ENCODE measurements at places on chromosomes 7 and 10.

DNA sequence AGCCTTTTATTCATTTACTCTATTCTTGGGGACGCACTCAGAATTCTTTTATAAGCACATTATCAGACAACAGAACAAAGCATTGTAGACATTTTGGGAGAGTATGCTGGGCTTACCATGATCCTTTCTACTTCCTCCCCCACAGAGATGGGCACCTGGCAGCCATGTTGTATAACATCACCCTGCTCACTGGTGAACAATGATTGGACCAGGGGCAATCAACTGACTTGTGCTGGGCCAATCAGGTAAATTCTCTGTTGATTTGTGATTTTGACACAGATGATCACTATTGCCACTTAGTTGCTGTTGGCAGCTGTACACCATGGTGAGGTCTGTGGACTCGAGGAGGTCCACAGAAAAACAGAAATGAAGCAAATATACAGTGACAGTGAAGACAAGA is 43.7 kb downstream of the WNT2 start:
- DNase-seq = no peak

DNA sequence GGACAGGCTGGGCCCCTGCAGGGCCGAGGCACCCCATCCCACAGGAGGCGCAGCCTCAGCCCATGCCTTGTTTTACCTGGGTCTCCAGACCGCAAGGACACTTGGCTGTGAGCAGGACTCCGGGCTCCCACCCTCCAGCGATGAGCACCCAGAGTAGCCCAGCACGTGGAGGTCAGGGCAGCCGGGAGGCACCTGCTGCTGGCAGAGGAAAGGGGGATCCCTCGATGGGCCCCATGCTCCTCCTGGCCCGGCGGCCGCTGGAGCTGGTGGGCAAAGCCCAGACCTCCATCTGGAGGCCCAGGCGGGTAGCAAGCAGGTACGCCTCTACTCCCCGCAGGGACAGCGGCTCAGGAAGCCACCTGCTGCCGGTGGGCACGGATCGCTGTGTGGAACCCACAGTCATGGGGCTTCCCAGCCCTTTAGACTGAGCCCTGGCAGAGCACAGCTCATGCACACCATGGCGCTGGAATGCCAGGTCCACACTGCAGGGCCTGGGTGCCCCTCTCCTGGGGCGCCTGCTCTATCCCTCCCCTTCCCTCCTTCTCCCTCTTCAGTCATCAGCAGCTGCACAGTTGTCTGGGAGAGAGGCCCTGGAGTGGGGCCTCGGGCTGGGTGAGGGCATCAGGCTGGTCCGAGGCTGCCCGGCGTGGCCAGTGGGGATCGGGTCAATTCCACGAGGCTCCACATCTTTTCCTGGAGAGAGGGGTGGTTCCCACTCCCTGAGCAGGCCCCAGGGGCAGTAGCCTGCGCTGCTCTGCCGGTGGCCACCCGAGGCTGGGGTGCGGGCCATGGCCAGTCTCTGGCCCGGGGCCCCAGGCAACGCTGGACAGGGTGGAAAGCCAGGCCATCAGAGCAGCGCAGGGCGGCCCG is 65.7 kb downstream of the PWWP2B start:
- no peak for DNase-seq

- DNase-seq = no peak
Measured at GRCh38 chr10:12156367-12157123, 27.1 kb downstream of the SEC61A2 start.

DNA sequence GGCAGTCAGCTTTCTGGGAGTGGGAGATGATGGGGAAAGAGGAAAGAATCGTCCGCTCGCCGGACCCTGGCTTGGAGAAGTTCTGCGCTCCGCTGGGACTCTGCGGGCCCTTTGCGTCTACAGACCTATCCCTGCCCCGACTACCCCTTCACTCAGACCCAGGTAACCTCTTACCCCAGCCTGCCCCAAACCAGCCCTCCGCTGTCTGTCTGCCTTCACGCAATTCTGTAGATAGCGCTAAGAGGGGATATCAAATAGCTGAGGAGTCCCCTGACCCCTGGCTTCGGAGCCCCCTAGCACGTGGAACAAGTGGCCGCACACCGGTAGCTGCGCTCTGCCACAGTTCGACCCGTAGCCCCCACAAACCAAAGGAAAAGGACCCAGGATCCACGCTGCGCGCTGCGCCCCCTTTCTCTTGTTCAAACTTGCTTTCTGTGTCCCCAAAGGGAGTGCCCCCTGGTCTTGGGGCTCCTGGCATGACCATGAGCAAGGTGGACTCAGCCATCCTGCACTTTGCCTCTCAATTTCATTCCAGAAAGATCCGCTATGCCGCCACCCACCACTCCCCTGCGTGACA is 7.0 kb downstream of the HOXA4 start:
- DNase-seq = no peak

DNA sequence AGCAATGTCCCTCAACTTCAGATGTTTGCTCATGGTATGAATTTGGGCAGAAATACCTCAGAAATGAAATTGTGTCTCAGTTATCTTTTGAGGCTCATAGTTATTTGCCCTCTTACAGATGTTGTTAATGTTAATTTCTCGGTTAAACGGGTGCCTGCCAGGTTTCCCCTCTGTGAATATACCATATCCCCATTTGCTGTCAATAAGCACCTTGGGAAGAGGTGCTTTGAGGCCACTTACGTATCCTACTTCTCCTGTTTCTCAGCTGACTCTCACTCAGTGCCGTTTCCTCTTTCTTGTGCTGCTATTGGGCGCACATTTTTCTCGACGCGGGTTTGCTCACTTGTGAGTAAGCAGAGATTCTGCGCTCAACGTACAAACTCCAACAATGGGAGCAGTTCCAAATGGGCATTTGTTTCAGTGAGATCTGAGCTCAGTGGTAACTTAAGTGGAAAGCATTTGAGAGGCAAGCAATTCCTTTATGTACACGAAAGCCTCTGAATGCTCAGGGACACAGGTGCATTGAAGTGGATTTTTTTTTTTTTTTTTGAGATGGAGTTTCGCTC is 34.8 kb upstream of the JAKMIP3 start:
- DNase-seq = no peak

GRCh38 chr10:116385994-116386809 is 41.4 kb upstream of the PNLIPRP3 start:
- DNase-seq = peak; percentile 5

DNA sequence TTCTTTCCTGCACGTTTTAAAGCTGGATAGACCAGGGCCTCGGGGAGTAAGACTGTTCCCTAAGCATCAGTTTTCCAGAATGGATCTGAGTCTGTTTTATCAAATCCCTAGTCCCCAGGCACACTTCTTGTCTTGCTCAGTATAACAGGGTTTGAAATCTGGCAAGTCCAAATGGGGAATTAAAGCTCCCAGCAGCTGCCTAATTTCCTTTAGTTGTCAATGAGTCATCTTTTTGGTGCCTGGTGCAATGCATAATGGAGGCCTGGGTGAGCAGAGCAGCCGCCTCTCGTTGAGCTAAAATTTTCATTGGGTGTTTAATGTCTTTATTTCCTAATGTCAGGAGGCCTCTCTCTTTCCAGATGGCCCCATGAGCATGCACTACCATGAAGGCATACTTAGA is 87.9 kb downstream of the STRA8 start:
- no peak for DNase-seq

- no peak for DNase-seq
Measured at GRCh38 chr7:128922496-128923410, 12.2 kb upstream of the KCP start.

- DNase-seq = no peak
Measured at GRCh38 chr10:110175406-110175805, 32.0 kb upstream of the MXI1 start.

GRCh38 chr7:27155816-27156507 is 513 bp downstream of the HOXA7 start:
- no peak for DNase-seq

GRCh38 chr7:57176928-57177635 is 44.8 kb upstream of the ZNF479 start:
- DNase-seq = no peak

DNA sequence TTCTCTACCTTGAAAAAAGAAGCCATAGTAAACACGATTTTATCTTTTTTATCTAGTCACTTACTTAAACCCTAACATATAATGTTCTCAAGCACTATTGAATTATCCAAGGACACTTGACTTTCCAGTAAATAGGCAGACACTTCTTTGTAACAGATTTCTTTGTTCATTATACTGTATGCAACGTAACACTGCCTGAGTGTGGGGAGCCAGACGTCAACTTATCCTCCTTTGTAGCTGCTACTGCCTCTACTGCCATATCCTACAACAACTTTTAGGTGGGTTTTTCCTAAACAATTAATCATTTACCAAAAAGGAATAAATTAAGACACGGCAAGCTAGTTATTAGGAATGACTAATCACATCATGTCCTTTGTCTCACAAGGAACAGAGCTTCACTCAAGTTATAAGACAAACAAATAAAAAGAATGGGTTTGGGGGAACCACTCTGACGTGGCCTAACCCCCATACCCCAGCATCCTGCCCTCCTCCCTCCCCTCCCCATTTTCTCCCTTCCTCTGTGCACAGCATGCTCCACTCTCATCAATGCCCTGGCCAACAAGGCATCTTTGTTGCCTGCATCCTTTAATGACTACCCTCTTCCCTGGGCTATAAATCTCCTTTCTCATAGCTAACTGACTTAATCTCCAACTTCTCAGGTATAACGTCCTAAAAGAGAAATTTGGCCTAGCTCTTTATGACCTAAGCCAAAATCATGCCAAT is 43.3 kb downstream of the DOCK4 start:
- no peak for DNase-seq

- no peak for DNase-seq
Measured at GRCh38 chr7:105585850-105586500, 4.7 kb upstream of the EFCAB10 start.

- no peak for DNase-seq
Measured at GRCh38 chr10:49382226-49382625, 13.7 kb downstream of the DRGX start.

DNA sequence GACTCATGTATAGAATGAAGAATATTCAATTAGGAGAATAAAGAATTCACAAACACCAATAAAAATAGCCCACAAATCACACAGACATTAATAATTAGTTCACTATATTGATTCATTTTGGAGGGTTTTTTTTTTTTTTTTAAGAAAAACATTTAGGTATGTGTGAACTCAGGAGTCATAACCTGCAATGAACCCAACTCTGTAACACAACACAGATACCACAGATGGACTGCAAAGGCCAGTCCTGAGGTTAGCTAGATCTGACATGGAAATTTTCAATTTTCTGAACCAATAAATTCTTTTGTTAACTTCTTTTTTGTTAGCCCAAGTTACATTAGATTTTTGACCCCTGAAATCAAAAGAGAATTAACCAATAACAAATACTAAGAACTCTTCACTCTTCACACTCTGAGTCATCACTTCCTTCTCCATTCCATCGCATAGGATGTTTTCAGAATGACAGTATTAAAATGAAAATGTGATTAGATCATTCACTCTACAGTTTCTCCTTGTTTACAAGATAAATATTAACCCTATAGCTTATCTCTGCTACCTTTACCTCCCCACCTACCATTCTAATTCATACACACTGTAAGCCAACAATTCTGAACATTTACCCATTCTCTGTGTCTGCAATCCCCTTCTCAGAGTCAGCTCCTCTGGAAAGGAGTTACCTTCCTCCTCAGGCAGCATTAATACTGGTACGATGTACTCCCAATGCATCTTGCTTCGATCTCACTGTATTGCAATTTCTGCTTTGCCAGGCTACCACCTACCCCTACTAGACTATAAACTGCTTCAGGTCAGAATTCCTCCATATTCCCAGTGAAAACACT is 141.5 kb downstream of the LRRN3 start:
- no peak for DNase-seq

GRCh38 chr10:48459270-48460150 is 145.4 kb downstream of the ARHGAP22 start:
- DNase-seq = no peak

DNA sequence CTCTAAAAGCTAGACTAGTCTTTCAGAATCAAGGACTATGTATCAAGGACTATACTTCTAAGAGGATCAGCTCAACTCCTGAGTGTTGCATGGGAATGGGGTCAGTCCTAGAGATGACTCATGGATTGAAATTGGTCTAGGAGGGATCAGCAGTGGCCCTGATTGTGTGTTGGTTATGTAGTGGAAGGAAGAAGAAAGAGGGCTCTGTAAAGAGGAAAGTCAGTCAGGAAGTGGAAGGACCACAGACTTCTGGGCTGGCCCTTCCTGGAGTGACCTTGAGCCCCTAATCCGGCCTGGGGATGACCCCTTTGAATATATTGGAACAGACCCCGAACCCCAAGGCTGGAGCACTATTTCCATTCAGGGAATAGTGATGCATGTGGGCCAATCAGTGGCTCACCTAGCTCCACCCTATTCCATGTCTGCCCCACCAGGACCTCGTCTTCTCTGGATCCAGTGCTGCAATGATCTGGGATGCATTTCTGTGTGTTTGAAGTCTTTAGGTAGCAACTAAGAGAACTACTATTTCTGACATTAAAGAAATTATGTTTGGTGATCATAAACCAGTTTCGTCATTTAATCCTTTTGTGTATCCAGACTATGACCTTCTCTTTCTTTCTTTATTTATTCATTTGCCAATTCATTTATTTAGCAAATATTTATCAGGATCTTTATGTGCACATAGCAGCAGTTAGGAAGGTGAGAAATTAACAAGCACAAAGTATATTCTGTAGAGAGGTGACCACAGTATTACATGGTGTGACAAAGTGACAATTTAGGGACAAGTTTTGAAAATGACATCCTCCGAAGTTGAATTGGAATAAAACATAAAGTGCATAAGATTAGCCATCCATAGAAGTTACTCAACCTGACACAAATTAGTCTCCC is 48.6 kb upstream of the KIF5B start:
- DNase-seq = no peak

GRCh38 chr10:87531908-87532622 is 27.4 kb downstream of the MINPP1 start:
- DNase-seq = no peak

- DNase-seq = no peak
Measured at GRCh38 chr10:15742102-15742501, 22.4 kb upstream of the ITGA8 start.

DNA sequence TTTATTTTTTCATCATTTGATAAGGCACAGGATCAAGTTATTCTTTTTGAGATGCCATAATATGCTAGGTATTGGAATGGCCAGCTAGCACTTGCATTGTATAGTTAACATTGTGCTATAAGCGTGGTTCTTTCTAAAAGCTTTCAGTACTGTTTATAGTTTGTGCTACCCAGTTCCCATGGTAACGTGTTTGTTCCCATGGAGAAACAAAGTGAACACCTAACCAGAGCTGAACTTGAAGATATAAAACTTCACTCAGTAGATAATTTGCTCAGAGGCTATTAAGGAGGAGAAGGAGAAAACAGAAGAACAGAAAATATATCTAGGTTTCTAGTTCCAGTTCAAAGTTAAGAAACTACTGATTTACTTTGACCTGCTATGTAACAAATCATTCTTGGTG is 23.6 kb upstream of the ITGB8 start:
- no peak for DNase-seq

GRCh38 chr7:89308535-89308934 is 513.0 kb upstream of the TEX47 start:
- no peak for DNase-seq

GRCh38 chr7:28905464-28905863 is 52.7 kb downstream of the TRIL start:
- no peak for DNase-seq

GRCh38 chr7:22252936-22253536 is 103.9 kb downstream of the RAPGEF5 start:
- no peak for DNase-seq

GRCh38 chr10:51488766-51489408 is 210.5 kb downstream of the CSTF2T start:
- DNase-seq = no peak
